ENCODE measurements at places on chromosomes 12 and 14.

DNA sequence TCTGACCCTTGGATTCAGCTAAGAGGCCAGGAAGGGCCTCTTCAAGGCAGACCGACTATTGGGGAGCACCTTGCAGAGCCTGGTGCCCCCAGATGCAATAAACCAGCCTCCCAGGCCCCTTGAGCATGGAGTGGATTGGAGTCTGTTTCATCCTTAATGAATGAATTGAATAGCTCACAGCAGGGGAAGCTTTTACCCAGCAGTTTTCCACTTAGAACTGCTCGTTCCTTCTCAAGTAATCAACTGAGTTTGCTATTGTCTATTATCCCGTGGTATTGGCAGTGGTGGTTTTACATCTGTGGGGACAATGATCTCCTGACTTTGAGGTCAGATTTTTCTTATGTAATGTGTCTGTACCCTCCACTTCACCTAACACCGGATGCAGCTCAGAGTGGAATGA lies 197.6 kb downstream of the AACS start:
- DNase-seq, result no peak

DNA sequence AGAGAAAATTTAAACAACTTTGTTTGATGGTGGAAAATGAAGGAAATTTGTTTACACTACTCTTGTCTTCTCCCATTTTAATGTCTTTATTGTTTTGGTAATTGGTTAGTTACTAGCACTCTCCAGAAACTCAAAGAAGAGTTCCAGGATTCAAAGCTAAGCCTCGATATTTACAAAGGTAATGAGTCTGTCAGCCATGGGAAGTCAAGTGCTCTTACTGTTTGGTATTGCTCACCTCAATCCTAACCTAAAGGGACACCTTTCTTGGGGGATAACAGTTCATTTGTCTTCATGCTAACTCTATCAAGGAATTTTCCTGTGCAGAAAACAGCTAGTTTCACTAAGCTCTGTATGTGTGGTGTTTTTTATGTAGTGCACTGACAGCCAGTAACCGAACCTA lies 222.9 kb upstream of the LMO3 start:
- DNase-seq, result no peak

DNA sequence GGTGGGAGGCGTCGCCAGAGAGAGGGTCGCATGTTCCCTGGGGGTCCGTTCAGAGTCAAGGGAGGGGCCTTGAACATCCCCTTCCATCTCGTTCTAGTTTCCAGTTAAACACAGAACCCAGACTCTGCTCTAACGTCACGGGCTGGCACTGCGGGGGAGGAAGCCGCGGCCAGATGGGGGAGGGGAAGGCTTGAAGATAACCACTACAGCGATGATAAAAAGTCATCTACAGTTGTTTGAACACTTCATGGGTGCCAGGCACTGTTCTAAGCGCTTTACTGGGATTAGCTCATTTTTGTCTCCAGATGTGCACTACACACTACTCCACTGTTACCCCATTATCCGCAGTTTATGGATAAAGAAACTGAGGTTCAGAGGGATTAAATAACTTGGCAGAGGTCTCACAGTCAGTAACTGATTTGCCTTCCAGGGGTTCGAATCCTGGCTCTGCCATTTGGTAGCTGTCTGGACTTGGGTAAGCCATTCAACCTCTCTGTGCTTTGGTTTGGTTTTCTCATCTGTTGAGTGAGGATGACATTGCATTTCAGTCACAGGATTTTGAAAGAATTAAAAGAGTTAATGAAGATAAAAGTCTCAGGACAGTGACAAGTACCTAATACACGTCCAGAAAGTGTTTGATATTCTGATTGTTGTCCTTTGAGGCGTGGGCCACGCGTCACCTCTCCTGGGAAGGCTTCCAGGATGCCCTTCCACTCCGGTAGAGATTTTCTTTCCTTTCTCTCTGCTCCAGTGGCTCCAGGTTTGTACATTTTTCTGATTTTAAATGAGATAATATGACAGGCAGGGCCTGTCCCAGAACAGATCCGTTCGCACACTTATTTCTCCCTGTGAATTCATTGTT lies 798 bp upstream of the RASAL1 start:
- no peak for DNase-seq

- DNase-seq, result no peak
Measured at GRCh38 chr12:50988871-50989270, 36.5 kb downstream of the HIGD1C start.

- no peak for DNase-seq
Measured at GRCh38 chr14:57547131-57547530, 53.5 kb upstream of the CCDC198 start.

GRCh38 chr14:24952851-24953666 lies 96.9 kb downstream of the STXBP6 start:
- DNase-seq, result no peak

DNA sequence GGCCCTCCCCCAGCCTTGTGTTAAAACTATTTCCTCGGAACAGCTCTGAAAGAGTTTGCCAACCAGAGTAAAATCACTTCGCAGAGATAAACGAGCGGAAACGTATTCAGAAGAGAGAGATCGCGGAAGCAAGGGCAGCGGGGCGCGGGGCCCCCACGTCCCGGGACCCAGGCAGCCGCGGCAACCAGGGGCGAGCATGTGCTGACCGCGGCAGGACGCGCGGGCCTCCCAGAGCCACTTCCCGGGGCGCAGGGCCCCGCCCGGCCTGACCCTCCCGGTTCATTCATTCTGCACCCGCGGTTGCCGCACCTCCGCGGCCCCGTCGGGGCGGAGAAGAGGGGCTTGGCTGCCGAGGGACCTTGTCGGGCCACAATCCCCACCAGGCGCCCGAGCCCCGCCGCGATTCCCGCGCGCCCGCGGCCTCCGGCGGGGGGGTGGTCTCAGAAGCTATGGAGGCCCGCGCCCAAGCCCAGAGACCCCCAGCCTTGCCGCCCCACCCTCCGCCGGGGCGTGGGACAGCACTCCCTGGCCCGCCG lies 598 bp downstream of the UBE2N start:
- DNase-seq, result peak; percentile 1

- DNase-seq, result no peak
Measured at GRCh38 chr14:96423446-96424108, 31.6 kb downstream of the AK7 start.

DNA sequence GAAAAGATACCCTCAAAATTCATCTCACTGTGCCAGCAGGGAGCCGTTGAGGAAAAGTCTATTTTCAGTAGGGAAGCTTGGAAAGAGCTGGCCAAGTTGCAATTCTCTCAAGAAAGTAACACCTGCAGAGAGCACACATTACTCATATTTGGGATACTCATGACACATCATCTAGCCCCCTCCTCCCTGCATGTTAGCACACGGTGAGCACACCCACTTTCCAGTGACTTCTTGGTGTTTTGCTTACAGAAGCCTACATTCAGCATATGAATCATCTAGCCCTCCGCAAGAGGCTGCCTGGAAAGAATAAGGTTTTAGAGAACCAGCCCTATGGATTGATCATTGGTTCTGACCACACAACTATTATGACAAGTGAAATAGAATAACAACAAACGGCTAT lies 124.5 kb downstream of the PTPRO start:
- DNase-seq, result no peak

DNA sequence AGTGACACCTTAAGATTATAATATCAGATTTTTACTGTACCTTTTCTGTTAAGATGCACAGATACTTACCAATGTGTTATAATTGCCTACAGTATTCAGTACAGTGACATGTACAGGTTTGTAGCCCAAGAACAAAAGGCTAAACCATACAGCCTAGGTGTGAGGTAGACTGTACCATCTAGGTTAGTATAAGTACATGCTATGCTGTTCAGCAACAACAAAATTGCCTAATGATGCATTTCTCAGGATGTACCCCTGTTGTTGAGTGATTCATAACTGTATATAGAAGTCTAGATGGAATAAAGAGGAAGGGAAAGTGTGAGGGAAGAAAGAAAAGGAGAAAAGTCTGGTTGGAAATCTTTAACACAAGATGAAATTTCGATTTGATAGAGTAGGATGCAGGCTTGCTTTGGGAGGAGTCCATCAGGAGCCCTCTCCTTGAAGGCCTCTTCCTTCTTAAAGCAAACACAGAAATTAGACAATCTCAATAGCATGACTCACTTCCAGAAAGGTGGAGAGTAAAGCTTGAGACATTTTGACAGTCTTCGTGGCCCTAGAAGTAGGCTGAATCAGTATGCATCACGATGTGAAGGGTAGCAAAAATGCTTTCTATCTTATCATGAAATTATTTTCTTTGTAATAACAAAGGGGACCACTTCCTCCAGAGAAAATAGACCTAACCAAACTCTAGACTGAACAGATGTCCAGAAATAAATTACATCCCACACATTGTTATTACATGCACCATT lies 191.5 kb downstream of the SYT1 start:
- no peak for DNase-seq

GRCh38 chr12:87960566-87960965 lies 68.6 kb downstream of the C12orf50 start:
- DNase-seq, result no peak

DNA sequence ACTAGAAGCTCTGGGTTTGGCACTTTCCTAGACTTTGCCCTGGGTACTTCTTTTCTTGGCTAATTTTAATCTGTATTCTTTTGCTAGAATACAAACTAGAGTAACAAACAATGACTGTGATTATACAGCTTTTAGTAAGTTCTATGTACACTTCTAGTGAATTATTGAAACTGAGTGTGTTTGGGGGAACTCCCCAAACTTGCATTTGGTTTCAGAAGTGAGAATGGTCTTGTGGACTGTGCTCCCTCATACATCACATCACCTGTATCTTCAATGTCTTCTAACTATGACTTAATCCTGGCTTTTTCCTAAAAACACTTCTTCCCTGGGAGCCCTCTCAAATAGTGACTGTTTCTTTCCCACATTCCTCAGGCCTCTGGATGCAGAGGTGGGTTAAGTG lies 23.6 kb upstream of the SSTR1 start:
- DNase-seq, result no peak

GRCh38 chr12:41552588-41552987 lies 364.5 kb downstream of the PDZRN4 start:
- no peak for DNase-seq

GRCh38 chr14:33297565-33297964 lies 358.9 kb downstream of the NPAS3 start:
- DNase-seq, result no peak

GRCh38 chr12:111322336-111323250 lies 46.3 kb downstream of the PHETA1 start:
- DNase-seq, result no peak

DNA sequence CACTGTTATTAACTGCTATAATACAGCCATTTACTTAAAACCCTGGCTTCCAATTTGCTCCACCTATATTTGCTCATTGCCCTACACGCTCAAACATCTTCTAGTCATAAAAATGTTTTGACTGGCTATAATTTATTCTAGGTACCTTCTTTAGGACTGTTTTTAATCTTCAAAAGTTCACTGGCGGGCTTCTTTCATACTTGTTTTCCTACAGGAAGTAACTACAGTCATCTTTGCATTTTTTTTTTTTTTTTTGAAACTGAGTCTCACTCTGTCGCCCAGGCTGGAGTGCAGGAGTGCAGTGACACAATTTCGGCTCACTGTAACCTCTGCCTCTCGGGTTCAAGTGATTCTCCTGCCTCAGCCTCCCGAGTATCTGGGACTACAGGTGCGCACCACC lies 32.5 kb downstream of the MPHOSPH9 start:
- DNase-seq, result no peak

GRCh38 chr12:123065676-123066383 lies 85.1 kb downstream of the PITPNM2 start:
- DNase-seq, result no peak

DNA sequence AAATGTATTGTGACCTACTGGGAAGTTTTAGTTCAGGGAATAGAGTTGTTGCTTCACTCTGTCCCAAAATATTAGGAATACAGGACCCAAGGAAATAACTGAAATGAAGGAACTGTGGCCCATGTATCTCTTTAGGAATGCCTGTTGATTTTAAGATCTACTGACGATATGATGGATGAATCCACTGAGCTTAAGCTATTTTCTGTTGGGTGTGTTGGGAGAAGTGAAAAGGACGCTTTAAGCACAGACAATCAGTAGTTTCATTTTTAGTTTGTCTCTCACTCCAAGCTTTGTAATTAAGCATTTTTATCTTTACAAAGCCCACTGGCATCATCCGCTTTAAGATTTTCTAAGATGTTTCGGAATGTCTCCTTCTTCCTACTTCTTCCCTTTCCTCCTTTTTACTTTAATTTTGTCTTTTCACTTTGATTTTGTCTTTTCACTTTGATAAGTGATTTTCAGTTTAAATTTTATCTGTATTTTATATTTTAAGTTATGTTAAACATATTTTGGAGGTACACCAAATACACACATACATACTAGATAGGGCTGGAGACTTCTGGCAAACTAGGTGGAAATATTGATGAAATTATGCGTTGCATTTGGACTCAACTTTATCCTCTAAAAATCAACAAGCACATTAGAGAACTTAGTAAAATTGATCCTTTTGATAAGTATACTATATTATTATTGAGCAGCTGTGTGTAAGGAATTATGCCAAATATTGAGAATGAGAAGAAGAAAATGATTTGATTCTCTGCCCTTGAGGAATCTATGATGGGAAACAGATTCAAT lies 52.3 kb upstream of the USP44 start:
- no peak for DNase-seq

- DNase-seq, result no peak
Measured at GRCh38 chr12:52248541-52249461, 15.8 kb downstream of the KRT7 start.

GRCh38 chr14:28651148-28651547 lies 115.4 kb upstream of the FOXG1 start:
- no peak for DNase-seq

DNA sequence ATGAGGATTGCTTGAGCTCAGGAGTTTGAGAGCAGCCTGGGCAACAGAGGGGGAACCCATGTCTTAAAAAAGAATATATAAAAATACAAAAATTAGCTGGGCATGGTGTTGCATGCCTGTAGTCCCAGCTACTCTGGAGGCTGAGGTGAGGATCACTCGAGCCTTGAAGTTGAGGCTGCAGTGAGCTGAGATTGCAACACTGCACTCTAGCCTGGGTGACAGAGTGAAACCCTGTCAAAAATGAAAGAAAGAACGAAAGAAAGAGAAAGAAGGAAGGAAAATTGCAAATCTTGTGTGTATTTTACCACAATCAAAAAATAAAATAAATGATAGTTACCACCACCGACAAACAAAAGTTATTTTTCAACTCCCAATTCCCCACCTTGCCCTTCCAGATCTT lies 45.3 kb downstream of the SPRING1 start:
- no peak for DNase-seq

DNA sequence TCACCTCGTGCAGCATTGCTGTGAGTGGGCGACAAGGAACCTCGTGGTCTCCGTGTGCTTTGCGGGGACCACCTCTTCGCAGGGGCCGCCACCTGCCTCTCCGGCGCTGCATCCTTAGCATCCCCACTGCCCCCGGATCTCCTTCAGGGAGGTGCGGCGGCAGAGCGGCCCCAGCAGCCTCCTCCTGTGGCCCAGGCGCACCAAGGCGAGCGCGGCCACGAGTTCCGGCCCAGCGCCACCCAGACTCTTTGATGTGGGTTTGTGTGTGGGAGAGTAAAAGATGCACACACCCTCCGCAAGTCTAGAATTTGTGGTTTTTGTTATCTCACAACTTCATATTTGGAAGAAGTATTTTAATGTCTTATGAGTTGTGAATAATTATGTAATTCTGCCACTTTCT lies 118.8 kb upstream of the DIO3 start:
- DNase-seq, result no peak

- DNase-seq, result no peak
Measured at GRCh38 chr12:25839470-25839869, 119.0 kb upstream of the RASSF8 start.

GRCh38 chr12:51954561-51955361 lies 3.3 kb downstream of the ACVR1B start:
- no peak for DNase-seq

Measured in stimulated activated CD8-positive, alpha-beta memory T cell treated with anti-CD3 and anti-CD28 coated beads, Interleukin-4, amount 100 ng/mL, for 1 hour (primary cell).